ENCODE measurements at places on chromosomes 4 and X.

- DNase-seq: no peak
Measured at GRCh38 chr4:136088211-136088867, 1444.0 kb downstream of the PCDH18 start.

GRCh38 chrX:112067601-112068000, 15.0 kb downstream of the TRPC5 start:
- DNase-seq: no peak

DNA sequence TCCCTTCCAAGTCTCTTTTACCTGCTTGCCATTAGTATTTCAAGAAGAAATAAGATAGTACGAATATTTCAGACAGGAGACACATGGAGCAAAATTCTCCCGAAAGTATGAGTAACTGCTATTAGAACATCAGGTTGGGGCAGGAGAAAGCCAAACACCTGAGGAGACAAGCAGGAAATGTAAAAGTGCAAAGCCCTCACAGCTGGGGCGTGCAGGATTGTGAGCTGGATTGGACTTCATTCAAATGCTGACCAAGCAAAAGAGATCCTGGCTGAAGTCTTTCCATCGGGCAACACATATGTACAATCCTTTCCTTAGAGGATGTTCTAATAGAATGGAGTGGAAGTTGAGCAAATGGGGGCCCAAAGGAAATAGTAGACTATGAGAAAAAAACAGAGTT, 76.8 kb downstream of the DTHD1 start:
- DNase-seq: no peak

DNA sequence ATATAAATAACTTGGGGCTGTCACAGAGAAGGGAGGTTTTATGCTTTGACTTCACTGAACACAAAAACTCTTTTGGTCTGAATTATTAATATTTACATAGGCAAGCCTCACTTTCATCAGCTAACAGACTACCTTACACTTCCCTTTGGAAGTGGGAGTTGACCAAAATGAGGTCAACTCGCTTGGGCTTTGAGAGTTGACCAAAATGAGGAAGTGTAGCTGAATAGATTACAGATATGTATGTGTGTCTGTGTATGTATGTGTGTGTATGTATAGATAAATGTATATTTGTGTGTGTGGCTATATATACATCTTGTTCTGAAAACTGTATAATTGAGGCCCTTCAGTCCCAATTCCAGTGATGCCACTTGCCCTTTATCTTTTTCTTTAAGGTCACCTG, 113.3 kb upstream of the IL13RA1 start:
- DNase-seq: no peak

GRCh38 chr4:89111833-89112563, 665 bp downstream of the TIGD2 start:
- DNase-seq: no peak

DNA sequence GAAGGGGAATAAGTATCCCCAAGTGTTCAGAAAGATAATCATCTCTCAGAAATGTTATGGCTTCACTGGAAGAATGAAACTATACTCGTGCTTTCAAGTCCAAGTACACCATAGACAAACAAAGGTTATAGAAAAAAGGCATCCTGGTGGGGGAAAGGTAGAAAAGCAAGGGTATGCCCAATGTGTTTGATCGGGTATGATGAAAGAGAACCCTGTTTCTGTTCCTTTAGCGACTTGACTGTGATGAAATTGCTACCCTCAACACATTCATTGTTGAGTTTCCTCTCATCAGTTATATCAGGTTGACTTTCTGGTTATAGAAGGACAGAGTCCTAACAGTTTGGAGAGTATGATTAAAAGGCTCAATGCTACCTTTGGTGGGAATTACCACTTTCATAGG, 464.3 kb downstream of the GRXCR1 start:
- no peak for DNase-seq

DNA sequence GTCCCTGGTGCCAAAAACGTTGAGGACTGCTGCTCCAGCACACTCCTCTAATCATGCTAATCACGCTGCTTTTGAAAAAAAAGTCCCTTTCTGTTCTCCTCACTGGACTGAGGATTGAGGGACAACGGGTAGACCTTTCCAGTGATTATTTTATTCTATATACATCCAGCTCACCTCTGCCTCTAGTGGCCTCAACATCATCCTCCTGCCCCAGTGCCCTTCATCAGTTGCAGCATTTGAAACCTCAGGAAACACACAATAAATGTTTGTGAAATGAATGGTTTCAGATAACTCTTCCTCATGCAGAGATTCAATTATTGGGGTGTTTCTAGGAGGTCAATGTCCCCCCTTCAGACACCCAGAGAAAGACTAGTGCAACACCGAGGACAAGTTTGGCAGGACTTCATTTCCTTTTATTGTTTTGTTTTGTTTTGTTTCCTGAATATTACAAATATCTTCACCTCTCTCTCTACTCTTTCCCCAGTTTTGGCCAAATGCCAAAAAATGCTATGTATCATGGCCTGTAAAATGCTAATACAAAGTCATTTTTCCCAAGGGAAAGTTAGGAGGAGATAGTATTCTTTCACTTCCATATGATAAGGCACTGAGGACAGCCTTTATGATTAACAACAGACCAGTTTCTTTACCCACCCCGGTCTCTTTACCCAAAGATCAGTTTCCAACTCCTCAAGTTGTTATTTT, 460.1 kb upstream of the SLIT2 start:
- no peak for DNase-seq

GRCh38 chr4:83996254-83996653, 460.3 kb downstream of the GPAT3 start:
- DNase-seq: no peak

- DNase-seq: no peak
Measured at GRCh38 chr4:21535898-21536297, 412.7 kb downstream of the KCNIP4 start.

DNA sequence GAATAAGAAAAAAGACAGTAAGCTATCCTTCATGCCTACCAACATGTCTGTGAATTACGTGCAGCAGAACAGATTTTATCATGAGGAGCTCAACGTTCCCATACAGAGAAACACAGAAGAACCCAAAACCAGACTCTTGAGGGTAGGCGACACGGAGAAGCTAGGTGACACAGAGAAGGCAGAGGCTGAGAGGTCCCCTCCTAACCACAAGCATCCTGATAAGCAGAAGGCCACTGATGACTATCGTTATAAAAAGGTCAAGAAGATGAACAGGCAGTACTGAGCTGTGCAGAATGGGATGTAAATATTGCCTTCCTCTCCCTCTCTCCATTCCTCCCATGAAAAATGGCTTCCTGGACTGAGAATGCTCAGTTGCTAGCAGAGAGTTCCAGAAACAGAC, 350.2 kb upstream of the BOD1L1 start:
- no peak for DNase-seq

- DNase-seq: no peak
Measured at GRCh38 chr4:187027272-187027671, 303.6 kb upstream of the FAT1 start.

- no peak for DNase-seq
Measured at GRCh38 chr4:52059372-52059771, 8.3 kb downstream of the SPATA18 start.

DNA sequence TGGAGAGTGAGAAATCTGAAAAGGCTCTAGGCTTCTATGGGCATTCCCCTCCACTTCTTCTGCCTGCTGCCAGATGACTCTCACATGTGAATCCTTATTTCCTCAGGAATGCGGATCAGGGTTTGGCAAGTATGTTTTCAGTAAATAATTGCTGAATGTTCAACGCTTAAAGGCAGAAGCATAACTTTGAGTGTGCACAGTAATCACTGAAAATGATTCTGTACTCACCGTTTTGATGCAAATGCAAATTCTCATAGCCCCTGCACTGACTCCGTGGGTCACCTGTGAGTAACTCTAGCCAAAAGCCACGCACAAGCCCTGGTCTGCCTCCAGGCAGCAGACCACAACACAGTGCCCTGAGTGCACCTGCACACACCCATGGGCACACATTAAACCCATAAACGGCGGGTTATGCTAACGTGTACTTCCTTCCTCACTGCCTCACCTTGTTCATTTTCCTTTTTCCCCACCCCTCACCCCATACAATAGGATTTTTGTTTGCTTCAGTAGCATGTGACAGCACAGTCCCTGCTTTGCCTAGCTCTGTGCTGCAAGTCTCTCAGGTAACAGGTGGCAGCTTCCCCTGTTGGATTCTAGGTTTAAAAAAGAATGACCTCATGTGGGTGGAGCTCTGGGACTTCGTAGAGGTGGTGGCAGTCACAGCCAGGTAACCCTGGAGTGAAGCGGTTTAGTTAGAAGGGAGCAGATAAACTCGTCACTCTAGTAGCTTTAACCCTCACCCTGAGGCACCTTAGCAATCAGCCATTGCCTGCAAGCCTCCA, at the start of gene ARHGEF38:
TSS of gene ARHGEF38 (plus strand) at position 656 of the 782 bp plus-strand sequence. CDS start 146 bp downstream, outside the sequence.
- no peak for DNase-seq

- no peak for DNase-seq
Measured at GRCh38 chr4:152278505-152279233, 257.2 kb downstream of the FBXW7 start.

Data from activated CD4-positive, alpha-beta memory T cell treated with anti-CD3 and anti-CD28 coated beads, Interleukin-2, amount 10 ng/mL, durations not matched to agents 7 days and 5 days (primary cell).